Right ventricle myocardium inferior (tissue), 1 donor: ENCODE measurements at places on chromosomes 7 and 10.

DNA sequence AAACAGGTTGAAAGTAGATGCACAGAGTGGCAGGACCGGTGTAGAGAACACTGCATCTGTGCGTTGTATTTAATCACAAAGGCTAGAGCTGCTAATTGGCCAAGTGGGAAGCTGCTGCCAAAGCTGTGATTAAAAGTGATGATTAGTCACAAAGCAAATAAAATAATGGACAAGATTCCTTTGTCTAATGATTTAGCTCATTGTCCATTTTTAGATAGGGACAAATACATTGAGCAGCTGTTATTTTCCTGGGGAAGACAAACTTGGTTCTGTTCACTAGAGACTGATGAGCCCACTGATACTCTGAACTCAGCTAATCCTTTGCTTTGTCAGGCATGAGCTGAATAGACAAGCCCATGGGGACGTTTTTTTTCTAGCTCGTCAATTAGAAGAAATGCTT is 19.7 kb downstream of the UBE3C start:
- no peak for DNase-seq

DNA sequence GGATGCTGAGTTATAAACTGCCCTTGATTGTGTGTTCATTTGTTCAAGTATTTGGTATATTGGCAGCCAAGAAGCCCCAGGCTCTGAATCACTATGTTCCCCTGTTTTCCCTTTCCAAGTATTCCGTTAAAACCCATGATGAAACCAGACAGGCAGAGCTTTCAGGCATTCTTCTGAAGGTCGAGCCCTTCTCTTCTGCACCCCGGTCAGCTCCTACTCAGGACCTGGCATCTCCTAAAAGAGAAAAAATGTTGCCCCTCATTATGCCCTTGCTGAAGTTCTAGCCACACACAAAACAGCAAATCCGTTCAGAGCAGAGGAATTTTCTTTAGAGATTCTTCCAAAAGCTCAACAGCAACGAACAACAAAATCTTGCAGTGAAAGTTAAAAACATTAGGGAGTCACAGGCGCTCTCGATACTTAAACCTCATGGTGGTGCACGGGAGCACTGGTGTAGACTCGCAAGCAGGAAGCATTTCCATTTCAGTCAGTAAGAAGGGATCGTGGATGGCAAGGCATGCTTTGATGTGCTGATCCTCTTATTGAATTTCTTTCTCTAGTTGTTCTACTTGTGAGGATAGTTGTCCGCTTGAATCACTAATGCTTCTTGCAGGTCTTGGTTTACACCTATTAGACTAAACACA is 264.9 kb downstream of the SKIDA1 start:
- no peak for DNase-seq

DNA sequence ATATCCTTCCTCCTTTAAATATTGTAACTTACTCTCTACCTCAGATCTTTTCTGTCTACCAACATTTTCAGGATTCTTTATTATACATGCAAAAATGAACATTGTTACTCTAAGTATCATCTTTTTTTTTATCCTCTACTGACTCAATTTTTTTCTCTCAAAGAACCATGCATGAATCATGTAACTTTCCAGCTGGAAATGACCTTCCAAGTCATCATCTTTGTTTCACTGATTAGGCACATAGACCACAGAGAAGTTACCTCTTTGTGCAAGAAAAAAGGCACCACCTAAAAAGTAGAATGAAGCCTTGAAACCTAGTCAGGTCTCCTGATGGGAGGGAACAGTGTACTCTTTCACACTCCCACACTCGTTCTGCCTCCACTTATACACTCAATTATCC is 234.9 kb downstream of the HGF start:
- DNase-seq: no peak

- DNase-seq: no peak
Observed at GRCh38 chr10:59435707-59436106, 73.4 kb upstream of the FAM13C start.

GRCh38 chr10:130458509-130458908 is 322.3 kb downstream of the GLRX3 start:
- no peak for DNase-seq

GRCh38 chr7:128920913-128921582 is 10.5 kb upstream of the KCP start:
- peak; percentile 58 for DNase-seq

DNA sequence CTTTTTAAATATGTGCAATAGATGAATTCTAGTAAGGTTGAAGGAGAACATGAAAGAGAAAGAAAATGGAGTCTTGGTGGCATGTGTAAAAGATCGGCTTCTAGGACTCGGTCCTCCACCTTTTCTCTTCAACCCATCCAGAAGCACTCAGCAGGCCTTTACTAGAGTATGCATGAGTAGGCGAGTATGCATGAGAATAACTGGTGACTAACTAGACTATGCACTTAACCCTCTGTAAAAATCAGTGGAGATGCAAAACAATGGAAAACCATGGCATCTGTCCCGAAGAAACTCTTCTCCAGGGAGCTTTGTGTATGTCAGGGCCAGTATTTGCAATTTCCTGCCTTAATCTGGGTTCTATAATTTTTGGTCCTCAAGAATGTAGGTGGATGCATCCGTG is 40.0 kb upstream of the GRB10 start:
- no peak for DNase-seq

GRCh38 chr10:48653347-48653746 is 31.3 kb upstream of the WDFY4 start:
- DNase-seq: no peak

DNA sequence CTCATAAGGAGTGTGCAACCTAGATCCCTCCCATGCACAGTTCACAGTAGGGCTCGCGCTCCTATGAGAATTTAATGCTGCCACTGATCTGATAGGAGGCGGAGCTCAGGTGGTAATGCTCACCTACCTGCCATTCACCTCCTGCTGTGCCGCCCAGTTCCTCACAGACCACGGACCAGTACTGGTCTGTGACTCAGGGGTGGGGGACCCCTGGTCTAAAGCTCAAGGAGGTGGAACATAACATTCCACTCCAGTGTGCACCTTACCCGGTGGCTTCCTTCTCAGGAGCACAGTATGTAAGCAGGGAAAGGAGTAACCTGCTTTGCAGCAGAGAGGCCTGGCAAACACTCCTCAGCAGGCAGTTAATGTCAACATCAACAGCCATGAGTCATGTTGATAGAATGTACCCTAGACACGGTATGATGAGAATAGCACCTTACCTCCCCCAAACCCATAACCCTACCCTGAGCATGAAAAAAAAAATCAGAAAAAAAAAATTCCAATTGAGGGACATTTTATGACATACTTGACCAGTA is 273.5 kb downstream of the FGFR2 start:
- no peak for DNase-seq

DNA sequence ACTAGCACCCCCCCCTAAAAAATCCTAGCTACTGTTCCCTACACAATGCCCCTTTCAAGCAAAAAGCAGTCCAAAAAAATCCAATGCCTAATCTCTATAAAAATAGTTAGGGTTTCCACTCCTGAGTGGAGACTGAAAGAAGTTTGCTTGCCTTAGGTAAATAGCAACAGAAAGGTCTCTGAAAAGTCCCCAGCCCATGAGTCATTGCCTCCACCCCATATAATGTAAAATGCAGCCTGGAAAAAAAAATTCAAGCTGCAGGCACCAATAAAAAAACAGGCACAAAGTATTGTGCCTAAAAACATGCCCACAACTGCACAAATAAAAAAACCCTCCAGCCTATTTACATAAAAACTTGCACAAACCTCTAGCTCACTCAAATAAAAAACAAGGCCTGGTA is 47.5 kb downstream of the ZNF680 start:
- no peak for DNase-seq

DNA sequence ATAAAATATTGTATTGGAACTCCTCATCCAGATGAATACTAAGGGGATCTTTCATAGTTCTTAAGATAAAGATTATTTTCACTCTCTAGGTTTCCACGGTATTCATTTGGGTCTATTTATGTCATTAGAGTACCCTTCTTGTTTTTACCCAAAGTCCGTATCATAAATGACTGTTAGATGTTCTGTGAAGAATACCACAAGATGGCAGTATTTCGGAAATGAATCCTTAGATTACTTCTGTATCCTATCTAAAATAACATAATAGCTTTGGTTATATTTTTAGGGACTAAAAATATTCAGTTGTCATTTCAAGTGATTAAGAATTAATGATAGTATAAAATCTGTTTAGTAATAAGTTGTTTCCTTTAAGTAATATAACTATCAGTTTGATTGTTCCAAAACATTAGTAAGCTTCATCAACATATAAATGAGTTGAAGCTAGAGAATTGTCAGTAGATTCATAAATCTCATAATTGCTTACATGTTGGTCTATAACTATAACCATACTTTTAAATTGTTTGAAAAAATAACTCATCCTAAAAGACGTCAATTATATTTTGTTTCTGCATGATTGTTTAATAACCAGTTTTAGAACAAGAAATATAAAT is 337.5 kb upstream of the KCND2 start:
- no peak for DNase-seq

GRCh38 chr7:50164559-50165170 is 71.6 kb upstream of the ZPBP start:
- DNase-seq: no peak

GRCh38 chr10:69403519-69403918 is 13.2 kb downstream of the TACR2 start:
- DNase-seq: no peak

- DNase-seq: no peak
Observed at GRCh38 chr7:77434570-77435275, 18.6 kb upstream of the GSAP start.

GRCh38 chr10:22908837-22909236 is 19.0 kb upstream of the ARMC3 start:
- no peak for DNase-seq

DNA sequence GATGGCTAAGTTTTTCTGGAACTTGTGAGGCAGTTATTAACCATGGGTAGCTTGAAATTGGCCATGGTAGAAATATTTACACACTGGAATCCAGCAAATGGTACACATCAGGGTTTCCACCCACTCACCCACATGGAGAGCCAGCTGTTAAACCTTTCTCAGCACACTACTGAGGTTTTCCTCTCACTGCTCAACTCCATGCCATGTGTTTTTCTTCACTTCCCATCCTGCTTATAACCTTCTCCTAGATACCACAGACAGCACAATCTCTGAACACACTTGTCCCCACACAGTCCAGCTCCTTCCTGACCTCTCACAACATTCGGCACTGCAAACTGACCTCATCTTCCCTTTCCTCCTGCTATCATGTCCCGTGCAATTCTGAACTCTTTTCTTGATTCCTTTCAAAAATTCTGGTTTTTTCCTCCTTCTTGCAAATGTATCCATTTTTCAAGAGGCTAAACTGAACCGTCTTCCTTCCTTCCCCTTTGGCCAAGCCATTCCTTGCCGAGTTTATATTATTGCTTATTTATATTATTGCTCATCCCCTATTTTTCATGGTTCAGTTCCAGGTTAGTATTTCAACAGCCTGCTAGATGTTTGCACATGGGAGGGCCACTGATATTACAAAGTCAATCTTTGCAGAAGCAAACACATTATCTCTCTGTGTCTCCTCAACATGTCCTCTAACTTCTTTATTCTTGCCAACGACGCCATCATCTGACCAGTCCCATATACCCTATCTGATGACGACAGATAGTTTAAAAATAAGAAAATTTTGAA is 606.4 kb downstream of the SORCS1 start:
- DNase-seq: no peak
